Foreskin keratinocyte (primary cell): ENCODE measurements at places on chromosomes 1 and 21.

DNA sequence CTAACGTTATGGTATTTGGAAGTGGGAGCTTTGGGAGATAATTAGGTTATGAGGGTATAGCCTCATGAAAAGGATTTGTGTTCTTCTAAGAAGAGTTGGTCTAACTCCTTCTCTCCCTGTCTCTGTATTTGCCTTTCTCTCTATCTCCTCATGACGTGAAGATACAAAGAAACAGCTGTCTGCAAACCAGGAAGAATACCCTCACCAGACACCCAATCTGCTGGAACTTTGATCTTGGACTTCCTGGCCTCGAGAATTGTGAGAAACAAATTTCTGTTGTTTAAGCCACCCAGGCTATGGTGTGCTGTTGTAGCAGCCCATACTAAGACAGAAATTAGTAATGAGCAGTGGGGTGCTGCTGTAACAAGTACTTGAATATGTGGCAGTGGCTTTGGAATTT lies 16.1 kb downstream of the C1orf141 start:
- DNase-seq = no peak

- DNase-seq = no peak
Observed at GRCh38 chr1:29222686-29223085, 8.0 kb downstream of the MECR start.

- DNase-seq = no peak
Observed at GRCh38 chr1:76607717-76608116, 259.6 kb upstream of the ST6GALNAC5 start.

- DNase-seq = no peak
Observed at GRCh38 chr1:34898330-34898761, 31.1 kb downstream of the DLGAP3 start.

DNA sequence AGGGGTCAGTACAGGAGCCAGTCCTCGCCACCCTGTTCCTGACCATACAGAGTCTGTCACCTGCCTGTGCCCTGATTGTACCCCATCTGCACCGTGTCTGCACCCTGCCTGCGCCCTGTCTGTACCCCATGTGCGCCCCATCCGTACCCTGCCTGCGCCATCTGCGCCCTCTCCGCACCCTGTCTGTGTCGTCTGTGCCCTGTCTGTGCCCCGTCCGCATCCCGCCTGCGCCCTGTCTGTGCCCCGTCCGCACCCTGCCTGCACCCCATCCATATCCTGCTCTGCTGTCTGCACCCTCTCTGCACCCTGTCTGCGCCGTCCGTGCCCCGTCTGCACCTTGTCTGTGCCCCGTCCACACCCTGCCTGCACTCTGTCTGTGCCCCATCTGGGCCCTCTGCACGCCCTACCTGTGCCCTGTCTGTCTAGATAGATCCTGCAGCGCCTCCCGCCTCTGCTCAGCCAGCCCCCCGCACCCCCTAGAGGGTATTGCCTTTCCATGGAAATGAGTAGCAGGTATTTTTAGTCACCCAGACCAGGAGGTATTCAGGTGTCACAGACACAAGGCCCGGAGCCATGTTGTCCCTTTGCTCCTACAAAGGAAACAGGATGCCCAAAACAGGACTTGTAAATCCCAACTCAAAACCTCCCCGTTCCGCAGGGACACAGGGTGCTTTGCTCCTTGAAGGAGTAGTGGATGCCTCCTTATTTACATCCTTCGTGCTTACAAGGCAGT lies 7.7 kb upstream of the NPHP4 start:
- no peak for DNase-seq

- DNase-seq = no peak
Observed at GRCh38 chr1:58607391-58607790, 30.3 kb upstream of the TACSTD2 start.
